Naive thymus-derived CD4-positive, alpha-beta T cell (primary cell): ENCODE measurements at places on chromosomes 12 and 14. TPM values are rescaled to one million over a fixed set of nuclear protein-coding genes. Genes with fewer than 3 reads are reported as not detected.

- DNase-seq, result no peak
These were observed 183.7 kb upstream of the DIO2 start for GRCh38 chr14:80395031-80395430.

DNA sequence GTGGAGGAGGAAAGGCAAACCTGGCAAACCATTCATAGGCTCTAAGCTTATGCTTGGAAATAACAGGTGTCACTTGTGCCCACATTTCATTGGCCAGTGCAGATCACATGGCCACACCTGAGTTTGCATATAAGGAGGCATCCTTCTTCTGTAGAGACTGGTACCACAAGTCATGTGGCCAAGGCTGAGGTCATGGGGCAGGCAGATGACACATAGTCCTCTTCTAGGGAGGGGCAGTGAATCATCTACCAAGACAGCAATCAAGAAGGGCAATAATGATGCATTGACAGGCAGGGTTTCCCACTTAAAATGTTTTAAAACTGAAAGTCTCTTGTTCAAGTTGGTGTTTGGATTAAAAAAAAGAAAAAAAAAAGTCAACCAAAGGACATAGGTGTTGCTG lies 77.3 kb downstream of the DAAM1 start:
- no peak for DNase-seq

GRCh38 chr14:55752580-55753390 lies 172.8 kb downstream of the KTN1 start:
- DNase-seq, result no peak

DNA sequence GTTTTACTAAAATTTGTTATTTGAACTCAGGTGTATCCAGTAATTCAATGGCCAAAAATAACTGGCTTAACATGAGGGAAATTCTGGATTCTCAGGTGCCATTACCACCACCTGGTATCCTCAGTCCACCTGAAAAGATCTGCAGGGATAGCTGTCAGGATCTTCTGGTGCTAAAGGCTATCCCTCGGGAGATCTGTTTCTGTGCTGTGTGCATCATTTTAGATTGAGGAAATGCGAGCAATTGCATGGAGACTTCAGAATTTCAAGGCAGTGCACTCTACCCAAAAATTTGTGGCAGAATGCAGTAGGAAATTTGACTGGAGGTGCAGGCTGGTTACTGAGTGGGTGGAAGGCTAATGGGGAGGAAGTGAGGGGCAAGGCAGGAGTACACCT lies 26.4 kb downstream of the ZCCHC8 start:
- no peak for DNase-seq

- DNase-seq, result no peak
These were observed 418.1 kb downstream of the LRIG3 start for GRCh38 chr12:58502226-58502625.

Gene SIVA1
- polyA plus RNA-seq, result 276 TPM

DNA sequence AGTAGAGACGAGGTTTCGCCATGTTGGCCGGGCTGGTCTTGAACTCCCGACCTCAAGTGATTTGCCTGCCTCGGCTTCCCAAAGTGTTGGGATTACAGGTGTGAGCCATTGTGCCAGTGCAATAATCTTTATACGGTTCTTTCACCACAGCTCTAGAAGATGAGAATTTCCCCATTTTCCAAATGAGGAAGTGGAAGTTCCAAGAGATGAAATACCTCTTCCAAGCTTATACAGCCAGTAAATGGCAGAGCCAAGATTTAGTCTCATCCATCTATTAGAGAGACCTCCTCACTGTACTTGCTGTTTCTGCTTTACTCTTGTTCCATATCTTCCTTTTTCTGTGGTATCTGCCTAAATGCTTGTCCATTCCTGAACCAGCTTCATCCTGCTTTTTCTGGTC lies 3.1 kb upstream of the LMNTD1 start:
- DNase-seq, result no peak
